ENCODE measurements at places on chromosomes 6 and 20.

DNA sequence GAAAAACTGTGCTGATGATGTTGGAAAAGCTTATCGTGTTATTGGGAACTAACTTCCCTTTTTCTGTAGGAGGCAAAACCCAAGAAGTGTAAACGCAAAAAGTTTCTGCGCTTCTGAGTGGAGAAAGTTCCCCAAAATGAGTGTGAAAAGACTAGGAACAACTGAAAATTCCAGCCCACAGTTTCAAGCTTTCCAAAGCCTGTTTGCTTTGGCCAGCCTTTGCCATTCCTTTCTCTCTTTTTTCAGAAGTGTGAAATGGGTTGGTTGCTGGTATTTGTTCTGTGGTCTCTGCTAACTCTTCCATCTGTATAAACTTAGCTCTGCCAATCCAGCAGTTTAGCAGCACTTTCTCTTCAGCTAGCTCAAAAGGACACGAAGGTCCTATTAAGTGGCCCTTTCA, 491.3 kb downstream of the MAFB start:
- no peak overlapping the region for H3K27ac ChIP-seq
- no peaks in the 10 kb centered on the region for H3K4me1 ChIP-seq
- H3K4me3 ChIP-seq: no peak overlapping the region
- H3K36me3 ChIP-seq: no peaks in the 10 kb centered on the region

DNA sequence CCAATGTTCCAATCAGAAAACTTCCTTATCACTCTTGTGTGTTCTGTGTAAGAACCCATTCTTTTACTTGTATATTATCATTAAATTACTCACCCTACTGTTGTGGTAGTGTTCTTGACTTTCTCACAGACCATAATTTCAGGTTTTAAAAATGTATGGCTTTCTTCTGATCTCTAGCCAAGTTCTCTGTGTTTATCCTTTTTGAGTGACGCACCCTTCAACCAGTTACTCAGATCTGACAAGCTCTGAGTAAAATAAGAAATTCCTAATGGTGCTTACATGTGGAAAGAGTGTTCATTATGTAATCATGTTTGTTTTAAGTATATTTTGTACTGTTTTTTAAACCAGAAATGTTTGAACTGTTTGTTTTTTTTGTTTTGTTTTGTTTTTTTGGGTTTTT, 11.0 kb downstream of the TBPL1 start:
- no peaks in the 10 kb centered on the region for H3K36me3 ChIP-seq
- H3K27me3 ChIP-seq: no peaks in the 10 kb centered on the region
- H3K4me1 ChIP-seq: no peaks in the 10 kb centered on the region
- H3K27ac ChIP-seq: no peak overlapping the region

- H3K4me3 ChIP-seq: no peak overlapping the region
- H3K27ac ChIP-seq: no peak overlapping the region
- no peaks in the 10 kb centered on the region for H3K36me3 ChIP-seq
- H3K27me3 ChIP-seq: peaks cover 17% of the 10 kb centered on the region
Observed at GRCh38 chr6:39849764-39850163, 57.6 kb downstream of the DAAM2 start.

- H3K36me3 ChIP-seq: no peaks in the 10 kb centered on the region
- H3K4me3 ChIP-seq: no peak overlapping the region
- H3K27ac ChIP-seq: no peak overlapping the region
- peaks cover 91% of the 10 kb centered on the region for H3K27me3 ChIP-seq
- H3K4me1 ChIP-seq: no peaks in the 10 kb centered on the region
Observed at GRCh38 chr6:167677422-167677789, 149.3 kb upstream of the AFDN start.

- H3K27me3 ChIP-seq: no peaks in the 10 kb centered on the region
- no peaks in the 10 kb centered on the region for H3K36me3 ChIP-seq
- H3K27ac ChIP-seq: no peak overlapping the region
- no peak overlapping the region for H3K4me3 ChIP-seq
Observed at GRCh38 chr20:17648315-17648646, 33.8 kb downstream of the RRBP1 start.

DNA sequence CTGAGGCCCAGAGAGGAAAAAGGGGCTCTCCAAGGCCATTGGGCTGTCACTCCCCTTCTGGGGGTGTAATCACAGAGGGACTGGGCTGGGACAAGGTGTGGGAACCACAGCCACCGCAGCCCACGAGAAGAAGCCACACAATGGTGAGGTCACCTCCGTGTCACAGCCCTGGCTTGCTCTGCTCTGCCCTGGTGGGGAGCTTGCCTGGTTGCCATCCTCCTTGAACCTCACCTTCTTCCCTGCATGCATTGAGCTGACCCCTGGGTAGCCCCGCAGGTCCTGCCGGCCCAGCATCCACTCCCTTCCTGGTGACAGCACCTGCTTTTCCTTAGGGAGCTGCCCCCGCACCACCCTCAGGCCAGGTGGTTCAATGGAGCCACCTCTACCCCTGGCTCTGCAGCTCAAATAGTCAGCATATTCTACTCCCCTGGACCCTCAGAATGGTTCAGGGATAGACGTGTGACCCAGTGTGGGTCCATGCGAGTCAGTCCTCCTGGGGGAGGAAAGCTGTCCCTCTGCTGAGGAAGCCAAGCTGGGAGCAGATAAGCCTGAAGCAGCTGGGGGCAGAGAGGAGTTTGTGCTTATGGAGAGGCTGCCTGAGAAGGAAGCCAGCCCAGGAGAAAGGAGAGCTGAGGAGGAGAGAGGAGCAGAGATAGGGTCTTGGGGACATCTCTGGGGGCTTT, 21.3 kb downstream of the RBM38 start:
- DNase-seq: no peak
- H3K27me3 ChIP-seq: no peaks in the 10 kb centered on the region
- no peak overlapping the region for H3K27ac ChIP-seq
- H3K4me1 ChIP-seq: no peaks in the 10 kb centered on the region

DNA sequence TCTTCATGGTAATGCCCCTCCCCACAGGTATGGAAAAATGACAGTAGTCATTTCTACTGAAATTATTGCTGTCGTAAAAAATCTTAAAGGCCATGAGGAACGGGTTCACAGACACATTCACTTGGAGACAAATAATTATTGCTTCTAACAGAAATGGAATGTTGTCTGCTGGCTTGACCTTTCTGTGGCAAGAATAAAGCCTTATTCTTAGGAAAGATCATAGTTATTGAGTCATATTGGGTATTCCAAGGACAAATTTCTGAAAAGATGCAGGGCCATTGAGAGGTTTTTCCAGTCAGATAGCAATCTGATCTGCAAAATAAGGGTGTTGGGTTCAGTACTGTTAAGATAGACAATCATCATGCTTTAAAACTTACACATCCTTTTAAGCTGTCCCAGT, 29.2 kb downstream of the AKAP7 start:
- DNase-seq: no peak
- H3K4me3 ChIP-seq: no peak overlapping the region
- 0 out of 2 replicates have a peak, but pooled peaks cover 4% of the 10 kb centered on the region for H3K4me1 ChIP-seq
- H3K36me3 ChIP-seq: no peaks in the 10 kb centered on the region
- no peak overlapping the region for H3K27ac ChIP-seq
